ENCODE measurements at places on chromosomes 6 and 20.

- DNase-seq = no peak
These were observed 156.9 kb downstream of the VEGFA start for GRCh38 chr6:43926634-43927531.

- DNase-seq = no peak
These were observed 135.1 kb downstream of the PLG start for GRCh38 chr6:160837146-160837545.

DNA sequence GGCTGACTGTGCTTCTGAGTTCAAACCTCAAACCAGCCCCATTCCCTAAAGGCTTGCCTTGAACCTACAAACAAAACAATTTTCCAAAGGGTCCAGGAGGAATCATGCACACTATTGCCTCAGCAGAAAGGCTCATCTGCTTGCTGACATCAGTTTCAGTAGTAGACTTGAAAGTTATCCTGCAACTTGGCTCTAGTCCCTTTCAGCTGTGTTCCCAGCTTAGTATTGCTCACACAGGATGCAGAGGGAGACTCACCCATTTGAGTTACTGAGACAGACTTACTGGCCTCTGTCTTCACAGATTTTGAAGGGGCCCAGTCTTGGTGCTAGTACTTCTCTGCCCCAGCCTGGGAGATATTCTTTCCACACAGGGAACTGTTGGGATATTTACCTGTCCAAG lies 38.5 kb upstream of the TFB1M start:
- no peak for DNase-seq

- DNase-seq = no peak
These were observed 15.4 kb downstream of the ENPP3 start for GRCh38 chr6:131652472-131652871.

DNA sequence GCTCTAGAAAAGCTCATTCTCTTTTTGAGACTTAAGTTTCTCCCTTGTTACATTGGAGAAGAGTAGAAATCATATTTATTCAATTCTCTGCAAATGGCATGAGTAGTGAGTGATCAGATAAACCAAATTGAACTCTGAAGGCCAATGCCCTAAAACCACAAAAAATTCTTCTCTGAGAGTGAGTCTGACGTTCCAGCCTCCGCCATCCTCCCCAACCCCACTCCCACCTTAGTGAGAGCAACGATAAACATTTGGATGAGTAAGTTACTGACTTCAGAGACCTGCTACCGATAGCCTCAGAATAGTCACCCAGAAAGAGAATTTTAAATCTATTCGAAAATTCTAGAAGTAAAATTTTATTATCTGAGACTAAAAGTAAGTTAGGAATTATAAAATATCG lies 94.6 kb downstream of the TFAP2A start:
- DNase-seq = no peak

- no peak for DNase-seq
These were observed 546.5 kb downstream of the PRKN start for GRCh38 chr6:162181111-162181510.

DNA sequence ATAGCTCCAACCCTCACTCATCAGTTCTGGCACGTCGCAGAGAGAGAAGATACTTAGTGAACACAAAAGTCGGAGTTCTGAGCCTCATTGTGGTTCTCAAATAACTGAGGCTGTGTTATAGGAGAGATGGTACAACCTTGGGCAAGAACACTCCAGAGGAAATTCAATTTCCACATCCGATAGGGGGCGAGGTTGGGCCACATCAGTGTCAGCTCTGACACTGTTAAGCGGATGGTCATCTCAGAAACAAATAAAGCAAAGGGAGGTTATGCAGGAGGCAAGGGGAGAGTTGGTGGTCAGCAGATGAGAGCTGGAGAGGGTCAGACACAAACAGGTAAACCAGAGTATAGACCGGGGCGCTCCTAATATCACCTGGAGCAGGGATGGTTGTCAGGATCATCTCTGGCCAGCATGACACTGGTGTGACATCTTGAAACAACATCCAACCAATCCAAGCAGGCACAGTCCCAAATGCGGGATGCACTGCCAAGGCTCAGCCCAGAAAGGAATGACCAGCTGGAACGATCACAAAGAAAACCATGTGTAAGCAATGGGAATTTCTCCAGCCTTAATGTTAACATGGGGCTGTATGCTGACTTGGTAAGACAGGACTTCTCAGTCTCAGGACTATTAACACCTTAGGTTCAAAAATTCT lies 331.8 kb downstream of the HACE1 start:
- no peak for DNase-seq

DNA sequence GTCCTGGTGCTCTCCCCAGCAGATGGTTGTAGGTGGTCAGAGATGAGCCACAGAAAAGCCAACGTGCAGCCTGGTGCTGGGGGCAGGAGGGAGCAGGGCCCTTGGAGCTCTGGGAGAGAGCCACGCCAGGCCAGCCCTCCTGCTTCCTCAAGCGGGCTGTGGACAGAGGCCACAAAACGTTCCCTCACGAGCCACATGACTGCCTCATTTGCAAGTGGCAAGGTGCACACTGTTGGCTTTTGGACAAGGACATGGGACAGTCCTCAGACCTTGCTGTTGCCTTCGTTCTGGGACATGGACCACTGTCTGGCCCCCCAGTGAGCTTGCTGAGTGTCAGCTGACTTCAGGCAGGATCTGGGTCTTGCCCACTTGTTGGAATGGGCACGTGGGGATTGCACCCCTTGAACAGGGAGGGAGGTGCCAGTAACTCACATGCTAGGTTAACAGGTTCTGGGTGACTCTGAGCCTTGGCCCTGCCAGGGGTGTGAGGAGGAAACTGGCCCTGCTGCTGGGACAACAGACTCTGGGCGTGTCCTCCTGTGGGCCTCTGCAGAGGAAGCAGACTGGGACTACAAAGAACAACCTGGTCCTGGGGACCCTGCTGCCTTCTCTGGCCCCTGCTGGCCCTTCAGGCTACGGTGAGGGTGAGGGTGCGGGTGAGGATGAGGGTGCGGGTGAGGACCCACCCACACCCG lies 2.6 kb downstream of the SLCO4A1 start:
- no peak for DNase-seq

DNA sequence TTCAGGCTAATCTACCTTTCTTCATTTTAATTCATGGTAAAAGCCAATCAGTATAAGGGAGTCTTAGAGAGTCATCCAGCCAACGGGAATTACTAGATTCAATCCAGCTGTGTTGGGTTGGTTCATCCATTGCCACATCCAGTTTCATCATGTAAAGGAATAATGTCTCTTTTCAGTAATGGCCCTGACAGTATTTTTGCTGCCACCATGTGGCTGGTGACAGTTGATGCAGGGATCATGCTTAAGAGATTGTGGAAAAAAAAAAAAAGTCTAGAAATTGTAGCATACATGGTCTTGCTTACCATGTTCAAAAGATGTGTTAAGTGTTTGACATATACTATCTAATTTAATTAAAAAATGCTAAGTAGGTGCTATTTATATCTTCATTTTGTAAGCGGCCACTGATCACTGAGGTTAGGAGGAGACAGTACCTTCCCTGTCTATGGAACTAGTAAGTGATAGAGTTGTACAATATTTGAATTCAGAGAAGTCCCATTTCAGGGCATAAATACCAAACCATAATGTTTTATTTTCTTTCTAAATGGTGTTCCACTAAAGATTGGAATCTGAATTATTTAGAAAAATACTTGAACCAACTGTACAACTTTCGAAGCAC lies 135.9 kb downstream of the KHDRBS2 start:
- DNase-seq = no peak

GRCh38 chr20:63979229-63979556 lies 249 bp downstream of the SAMD10 start:
- no peak for DNase-seq

DNA sequence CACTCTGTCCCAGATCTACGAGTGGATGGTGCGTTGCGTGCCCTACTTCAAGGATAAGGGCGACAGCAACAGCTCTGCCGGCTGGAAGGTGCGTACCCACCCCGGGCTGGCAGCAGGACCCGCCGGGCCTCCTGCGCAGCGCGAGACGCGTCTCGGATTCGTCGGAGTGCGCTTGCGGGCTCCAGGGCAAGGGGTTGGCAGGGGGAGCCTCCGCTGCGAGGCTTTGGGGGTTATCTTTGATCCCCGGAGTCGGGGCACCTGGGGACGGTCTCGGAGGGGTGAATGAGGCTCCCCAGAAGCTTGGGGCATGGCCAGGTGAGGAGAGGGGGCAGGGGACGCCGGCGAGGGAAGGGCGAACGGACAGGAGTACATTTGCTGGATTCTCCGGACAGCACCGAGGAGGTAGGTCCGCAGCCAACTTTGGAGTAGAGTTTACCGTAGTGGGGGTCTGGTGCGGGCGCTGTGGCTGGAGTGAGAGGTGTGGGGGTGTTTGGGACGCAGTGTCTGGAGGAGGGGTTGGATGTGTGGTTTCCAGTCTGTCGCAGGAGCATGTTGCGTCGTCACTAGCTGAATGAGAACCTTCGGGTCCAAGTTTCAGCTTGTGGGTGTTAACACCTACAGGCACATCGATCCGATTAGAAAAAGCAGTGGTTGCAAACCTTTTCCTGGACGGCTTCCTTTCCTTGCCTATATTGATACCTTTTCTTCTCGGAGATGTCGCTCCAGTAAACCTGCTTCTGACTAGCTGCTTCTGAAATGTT lies 1.2 kb downstream of the FOXO3 start:
- no peak for DNase-seq

DNA sequence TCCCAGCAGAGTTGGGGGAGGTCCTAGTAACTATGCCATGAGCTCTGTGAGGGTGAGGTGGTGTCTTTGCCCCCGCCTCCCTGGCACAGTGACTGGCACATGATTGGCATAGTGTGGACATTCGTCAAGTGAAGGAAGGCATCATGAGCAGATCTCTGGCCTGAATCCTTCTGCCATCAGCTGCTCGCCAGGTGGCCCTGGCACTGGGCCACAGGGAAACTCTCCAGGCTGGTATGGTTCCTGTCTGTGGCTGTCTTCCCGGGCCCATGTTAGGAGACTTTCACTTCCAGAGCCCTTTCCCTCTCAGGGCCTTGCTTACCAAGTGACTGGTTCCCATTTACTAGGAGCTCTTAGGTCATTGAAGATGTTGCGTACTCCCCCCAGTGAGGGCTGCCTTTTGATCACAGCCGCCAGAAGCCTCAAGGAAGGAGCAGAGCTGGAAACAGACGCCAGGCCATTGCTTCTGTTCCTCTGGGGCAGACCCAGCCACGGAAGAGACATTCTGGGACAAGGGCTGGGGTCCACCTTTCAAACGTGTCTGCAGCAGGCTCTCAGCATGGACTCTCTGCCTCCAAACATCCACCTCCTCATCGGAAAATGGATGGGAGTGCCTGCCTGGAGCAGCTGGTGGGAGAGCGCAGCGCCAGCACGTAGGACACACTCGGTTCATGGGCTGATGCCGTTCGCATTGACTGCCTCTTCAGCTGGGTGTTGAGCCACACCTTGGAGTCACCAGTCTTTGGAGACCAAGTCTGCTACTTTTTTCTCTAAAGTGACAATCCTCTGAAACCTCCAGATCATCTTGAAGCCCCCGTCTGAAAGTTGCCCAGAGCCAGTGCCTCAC lies 67.2 kb downstream of the PTPN1 start:
- no peak for DNase-seq

- peak; percentile 82 for DNase-seq
These were observed 16.7 kb downstream of the HMGN4 start for GRCh38 chr6:26554697-26555504.

GRCh38 chr6:26336355-26337198 lies 28.4 kb upstream of the BTN3A2 start:
- no peak for DNase-seq

GRCh38 chr6:29747688-29748250 lies 24.5 kb downstream of the HLA-F start:
- no peak for DNase-seq

GRCh38 chr20:34717230-34718095 lies 13.3 kb downstream of the TP53INP2 start:
- no peak for DNase-seq

- DNase-seq = peak; percentile 59
These were observed 136.7 kb downstream of the HFE start for GRCh38 chr6:26223650-26224546.

DNA sequence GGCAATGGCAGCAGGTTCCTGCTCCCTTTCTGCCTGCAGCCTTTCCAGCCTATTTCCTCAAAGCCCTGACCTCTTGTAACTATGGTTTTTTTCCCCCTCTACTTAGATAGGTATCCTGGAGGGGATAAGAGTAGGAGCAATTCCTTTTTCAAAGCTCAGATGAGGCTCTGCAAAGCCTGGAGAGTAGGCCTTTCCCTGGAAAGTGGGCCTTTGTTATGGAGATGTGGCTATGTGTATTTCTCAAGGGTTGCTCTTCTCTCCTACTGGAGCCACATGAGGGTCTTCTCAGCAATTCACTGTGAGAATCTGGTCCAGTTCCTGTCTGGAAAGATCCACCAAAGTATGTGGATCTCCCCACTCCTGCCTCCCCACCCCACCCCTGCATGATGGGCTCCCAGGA lies 96.0 kb downstream of the DTD1 start:
- no peak for DNase-seq

GRCh38 chr20:22425344-22426295 lies 158.8 kb downstream of the FOXA2 start:
- no peak for DNase-seq

DNA sequence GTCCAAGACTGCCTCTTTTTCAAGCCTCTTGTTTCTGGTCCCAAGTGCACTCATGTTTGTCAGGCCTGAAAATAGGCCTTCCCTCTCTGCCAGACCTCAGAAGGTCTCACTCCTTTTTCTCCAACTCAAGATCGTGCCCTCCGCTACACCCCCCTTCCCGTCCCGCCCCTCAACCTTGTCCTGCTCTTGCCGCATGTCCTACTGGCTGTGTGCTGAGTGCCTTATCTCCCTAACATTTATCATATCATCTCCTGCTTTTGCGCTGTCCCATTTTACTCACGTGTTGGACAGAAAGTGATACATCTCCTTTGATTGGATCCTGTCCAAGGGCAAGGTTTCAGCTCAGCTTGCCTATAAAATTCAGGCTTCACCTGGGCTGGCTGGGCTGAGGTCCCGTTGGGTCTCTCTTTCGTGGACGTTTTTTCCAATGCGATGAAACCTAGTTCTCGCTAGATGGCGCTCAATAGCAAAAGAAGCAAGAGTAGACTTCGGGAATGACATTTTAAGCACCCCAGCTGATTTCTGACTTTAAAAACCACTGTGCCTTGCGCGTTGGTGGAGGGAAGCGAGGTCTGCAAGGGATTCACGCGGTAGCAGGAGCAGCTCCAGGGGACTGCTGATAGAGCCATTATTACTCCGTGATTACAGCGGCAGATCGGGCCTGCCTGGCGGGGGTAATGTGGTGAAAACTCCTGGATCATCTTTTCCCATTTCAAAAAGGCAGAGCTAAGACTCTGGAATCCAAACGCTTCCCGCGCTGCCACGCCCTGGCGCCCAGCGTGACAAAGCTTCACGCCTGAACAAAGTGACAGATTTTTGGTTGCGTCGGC lies 137.6 kb downstream of the IMPG1 start:
- no peak for DNase-seq

DNA sequence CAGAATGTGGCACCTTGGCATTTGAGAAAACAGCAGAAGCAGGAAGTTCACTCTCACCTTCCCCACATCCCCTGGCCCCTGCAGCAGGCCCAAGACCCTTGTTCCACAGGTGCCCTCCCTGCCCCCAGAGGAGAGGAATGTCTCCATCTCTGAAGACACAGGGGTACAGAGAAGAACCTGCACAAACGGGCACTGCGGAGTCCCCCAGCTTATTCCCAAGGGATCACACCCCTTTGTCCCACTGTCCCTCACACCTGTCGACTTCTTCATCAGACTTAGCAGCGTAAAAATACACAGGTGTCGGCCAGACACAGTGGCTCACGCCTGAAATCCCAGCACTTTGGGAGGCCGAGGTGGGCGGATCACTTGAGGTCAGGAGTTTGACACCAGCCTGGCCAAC lies 42.9 kb upstream of the TMEM181 start:
- peak; percentile 38 for DNase-seq

Data from CD8-positive, alpha-beta T cell (primary cell).